ENCODE measurements at places on chromosomes 1 and 21. TPM values are rescaled to one million over a fixed set of nuclear protein-coding genes. Genes with fewer than 3 reads are reported as not detected.

Gene SEC22B
- polyA plus RNA-seq: 12.2 TPM

Gene C1orf53
- 4.7 TPM for polyA plus RNA-seq

Gene CFHR3
- not detected for polyA plus RNA-seq

Gene CACNA1S
- polyA plus RNA-seq: not detected

Gene SMCP
- not detected for polyA plus RNA-seq

Gene INSRR
- polyA plus RNA-seq: not detected

Gene CD52
- 0.32 TPM for polyA plus RNA-seq

GRCh38 chr1:230476622-230477003, 50.5 kb upstream of the PGBD5 start:
- DNase-seq: no peak

DNA sequence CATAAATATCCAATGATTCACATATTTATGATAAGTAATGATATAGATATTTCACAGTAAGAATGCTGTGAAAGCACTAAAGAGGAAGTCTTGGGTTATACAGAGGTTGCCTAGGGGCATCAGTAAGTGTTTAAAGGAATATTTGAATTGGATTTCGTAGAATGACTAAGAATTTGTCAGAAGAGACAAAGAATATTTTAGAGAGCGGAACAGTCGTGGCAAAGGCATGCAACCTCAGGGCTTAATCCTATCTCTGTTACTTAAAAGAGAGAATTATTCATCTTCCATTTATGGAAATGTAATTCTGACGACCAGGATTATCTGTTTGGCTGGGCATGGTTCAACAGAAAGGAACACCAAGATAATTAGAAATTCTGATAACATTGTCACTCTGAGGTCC, 171.9 kb upstream of the NR5A2 start:
- DNase-seq: no peak

DNA sequence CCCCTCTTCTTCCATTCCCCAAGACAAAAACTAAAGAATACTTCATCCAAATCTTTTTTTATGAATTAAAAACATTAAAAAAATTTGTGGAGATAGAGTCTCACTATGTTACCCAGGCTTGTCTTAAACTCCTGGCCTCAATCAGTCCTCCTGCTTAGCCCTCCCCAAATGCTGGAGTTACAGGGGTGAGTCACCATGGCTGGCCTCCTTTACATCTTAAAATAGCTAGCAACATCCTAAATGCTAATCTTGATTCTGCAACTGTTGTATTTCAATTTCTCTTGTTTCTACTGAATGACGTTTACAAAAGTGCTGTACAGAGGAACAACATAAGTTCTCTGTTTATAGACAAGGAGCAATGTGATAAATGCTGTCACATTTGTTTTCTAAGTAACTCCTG, 483.5 kb downstream of the ADGRL2 start:
- DNase-seq: no peak

GRCh38 chr1:44650159-44650831, 24.0 kb downstream of the TMEM53 start:
- DNase-seq: no peak

DNA sequence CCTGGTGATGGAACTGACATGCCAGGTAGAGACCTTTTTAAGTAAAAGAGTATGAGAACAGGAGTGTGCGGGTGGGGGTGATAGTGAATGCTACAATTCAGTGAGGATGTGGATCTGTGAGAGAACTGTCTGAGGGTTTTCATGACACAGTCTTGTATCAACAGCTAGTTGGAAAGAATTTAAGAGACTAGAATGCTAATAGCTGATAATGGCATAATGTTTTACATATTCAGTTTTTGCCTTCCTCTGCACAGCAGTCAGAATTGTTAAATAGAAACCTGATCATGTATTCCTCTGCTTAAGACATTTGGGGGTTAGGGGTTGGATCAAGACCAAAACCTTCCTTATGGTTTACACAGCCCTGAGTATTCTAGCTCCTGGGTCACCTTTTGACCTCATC, 152.8 kb upstream of the ZRANB2 start:
- no peak for DNase-seq

DNA sequence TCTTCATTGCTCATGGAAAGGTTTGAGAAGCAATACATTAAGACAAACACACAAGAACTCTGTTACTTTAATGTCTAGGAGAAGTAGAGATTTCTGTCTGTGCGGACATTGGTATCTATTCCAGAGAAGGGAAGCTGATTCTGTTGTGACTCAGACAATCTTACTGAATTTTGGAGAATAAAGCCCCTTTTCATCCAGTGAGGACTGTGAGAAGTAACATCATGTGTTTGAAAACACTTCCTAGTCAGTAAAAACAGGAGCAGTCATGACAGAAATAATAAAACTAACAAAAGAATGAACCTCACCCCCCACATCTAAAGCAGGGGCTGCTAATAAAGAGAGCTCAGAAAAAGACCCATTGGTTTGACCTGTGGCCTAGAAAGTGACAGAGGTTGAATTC, 46.6 kb downstream of the NEK7 start:
- no peak for DNase-seq

GRCh38 chr21:34021726-34022125, 51.7 kb upstream of the MRPS6 start:
- DNase-seq: no peak

- DNase-seq: no peak
These were observed 499.6 kb upstream of the B3GALT2 start for GRCh38 chr1:193685986-193686385.

DNA sequence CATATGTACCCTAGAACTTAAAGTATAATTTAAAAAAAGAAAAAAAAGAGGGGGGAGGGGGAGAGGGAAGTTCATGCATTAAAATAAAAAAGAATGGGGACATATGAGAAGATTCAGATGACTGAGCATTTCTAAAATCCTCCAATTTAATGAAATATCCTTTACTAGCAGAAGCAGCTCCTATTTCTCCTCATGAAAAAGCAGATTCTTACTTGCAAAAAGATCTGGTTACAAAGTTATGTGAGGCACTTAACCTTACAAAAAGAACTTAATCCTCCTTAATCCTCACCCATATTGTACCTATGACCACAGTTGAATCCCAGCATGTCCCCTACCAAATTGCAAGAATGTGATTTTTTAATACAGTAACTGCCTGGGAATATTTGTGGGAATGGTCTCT, 298.5 kb downstream of the SRGAP2C start:
- no peak for DNase-seq

DNA sequence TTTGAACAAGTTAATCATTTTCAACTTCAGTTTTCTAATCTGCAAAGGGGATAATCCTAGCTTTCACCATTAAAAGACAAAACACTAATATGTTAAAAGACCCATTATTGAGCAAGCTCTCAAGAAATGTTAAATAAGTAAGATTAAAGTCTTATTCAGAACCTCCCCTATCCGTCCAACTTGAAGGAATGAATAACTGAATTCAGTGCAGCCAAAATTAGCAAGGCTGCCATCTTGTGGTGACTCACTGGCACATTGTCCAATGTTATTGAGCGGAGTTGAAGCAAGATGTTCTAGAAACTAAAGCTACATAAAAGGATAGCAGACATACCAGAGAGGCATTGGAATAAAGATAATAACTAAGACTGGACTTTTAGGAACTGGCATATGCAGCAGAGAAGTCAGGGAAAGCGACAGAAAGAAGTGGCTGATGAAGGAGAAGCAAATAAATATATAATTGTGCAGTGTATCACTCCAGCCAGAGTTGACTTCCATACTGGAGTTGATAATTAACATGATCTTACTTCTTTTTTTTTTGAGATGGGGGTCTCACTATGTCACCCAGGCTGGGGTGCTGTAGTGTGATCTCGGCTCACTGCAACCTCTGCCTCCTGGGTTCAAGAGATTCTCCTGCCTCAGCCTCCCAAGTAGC, 8.2 kb upstream of the CAP1 start:
- peak; percentile 34 for DNase-seq

GRCh38 chr1:17795836-17796645, 40.9 kb downstream of the ACTL8 start:
- DNase-seq: no peak

GRCh38 chr1:223670458-223671159, 5.1 kb upstream of the CAPN8 start:
- DNase-seq: peak; percentile 31

GRCh38 chr21:38133240-38133639, 123.6 kb upstream of the KCNJ15 start:
- no peak for DNase-seq

- no peak for DNase-seq
These were observed 105.5 kb upstream of the CACYBP start for GRCh38 chr1:174894117-174894762.

DNA sequence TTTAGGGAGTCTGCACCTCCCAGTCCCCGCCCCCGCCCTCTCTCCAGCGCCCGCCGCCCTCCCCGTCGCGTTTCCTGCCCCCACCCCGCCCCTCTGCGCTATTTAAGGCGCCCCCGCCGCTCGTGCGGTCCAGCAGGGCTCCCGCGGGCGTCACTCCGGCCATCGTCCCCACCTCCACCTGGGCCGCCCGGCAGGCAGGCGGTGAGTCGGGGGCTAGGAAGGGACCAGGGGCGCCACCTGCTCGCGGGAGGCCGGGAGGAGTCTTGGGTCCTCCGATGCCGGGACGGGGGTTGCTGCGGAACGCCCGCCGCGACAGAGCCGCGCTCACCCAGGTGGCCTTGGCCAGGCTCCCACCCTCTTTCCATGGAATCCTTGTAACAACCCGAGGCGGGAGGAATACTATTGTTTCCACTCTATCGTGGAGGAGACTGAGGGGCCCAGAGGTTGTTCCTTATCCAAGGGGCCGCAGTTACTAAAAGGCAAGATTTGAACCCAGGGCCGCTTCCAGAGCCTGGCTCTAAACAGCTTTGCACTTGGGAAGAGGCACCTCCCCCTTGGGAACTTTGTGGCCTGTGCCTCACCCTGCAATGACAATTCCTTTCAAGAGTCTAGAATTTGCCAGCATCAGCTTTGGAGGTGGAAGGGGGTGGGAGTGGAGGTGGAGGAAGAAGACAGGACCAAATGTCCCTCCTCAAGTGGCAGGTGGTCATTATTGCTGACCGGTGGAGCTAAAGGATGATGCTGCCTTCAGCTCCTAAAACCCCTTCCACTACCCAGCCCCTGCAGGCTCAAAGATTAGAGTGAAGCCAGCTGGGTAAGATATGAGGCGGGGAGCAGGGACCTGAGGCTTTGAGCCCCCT, at the start of gene GJA4:
GJA4 (plus strand) TSS at position 132 of the 860 bp plus-strand sequence. CDS start 1,215 bp downstream, outside the sequence.
- no peak for DNase-seq

DNA sequence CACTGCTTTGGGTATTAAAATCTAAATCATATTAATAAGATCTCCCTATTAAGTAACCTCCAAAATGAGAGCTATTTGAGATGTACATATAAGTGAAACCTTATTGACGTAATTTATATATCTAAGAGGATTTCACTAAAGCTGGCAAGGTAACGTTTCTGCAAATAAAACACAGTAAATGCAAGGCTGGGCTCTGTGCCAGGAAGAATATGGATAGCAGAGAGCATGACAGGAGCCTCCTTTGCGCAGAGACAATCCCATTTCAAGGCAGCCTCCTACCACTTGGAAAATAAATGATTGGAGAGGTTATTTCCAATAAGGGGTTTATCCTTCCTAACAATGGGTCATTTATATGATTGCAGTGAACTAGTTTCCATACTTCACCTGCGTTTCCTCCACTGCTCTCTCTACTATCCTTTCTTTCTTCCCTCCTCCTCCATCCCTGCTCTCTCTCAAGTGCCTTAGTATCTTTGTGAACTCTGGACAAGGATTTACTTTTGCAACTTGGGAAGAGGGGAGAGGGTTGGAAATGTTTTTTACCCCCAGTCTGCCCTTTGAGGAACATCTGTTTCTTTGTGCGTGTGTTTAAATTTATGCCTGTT, 3.0 kb upstream of the NFIA start:
- DNase-seq: no peak

DNA sequence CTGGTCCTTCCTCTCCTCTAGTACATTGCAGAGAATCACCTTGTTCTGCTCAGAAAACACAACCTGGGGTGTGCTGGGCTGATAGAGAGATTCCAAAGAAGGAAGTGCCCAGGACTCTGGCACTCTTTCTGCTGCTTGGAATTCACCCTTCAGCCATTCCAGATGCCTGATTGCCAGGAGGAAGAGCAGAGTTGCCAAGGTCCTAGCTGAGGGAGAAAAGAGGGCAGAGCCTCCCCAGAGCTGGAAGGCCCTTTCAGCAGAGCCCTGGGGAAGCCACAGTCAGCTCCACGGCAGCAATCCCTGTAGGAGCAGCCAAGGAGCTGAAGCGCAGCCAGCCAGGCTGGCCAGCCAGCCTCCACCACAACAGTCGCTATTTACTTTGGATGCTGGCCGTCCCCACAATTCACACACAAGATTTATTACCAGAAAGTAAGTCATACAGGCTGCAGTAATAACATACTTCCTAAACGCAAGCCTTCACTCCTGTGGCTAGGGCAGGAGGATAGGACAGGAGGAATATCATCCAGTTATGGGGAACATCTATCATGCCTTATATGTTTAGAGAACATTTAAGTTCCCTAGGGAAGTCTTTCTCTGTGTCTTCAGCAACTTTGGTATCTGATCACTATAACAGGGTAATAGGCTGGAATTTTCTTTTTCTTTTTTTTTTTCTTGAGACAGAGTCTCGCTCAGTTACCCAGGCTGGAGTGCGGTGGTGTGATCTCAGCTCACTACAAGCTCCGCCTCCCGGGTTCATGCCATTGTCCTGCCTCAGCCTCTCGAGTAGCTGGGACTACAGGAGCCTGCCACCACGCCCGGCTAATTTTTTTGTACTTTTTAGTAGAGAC, 36.6 kb upstream of the SLC44A3 start:
- DNase-seq: no peak

DNA sequence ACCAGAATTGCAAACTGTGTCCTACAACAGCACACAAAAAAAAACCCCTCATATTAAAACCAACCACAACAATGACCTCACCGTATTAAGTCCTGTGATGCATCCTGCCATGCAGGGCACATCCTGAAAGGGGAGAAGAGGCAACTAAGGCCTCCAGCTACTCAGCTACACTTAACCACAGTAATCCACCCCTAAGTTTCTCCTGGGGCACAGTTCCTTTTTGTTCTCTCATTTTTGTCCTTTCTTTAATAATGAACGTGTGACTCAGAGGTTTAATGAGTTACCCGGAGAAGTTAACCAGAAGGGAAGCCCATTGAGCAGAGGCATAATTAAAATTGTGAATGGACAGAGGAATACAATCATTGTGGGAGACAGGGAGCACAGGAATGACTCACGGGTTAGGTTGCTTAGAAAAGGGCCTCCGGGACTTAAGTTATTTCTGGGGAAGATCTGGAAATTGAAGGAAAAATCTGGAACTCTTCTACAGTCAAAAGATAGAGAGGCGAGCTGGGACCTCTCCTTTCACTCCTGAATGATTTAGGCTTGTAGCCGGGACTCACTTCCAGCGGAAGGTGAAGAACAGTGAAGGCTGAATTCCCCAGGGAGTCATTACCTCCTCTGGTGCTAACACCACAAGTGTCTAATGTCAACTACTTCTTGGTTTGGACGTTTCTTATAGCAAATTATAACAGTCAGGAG, 36.9 kb upstream of the HIVEP3 start:
- no peak for DNase-seq

DNA sequence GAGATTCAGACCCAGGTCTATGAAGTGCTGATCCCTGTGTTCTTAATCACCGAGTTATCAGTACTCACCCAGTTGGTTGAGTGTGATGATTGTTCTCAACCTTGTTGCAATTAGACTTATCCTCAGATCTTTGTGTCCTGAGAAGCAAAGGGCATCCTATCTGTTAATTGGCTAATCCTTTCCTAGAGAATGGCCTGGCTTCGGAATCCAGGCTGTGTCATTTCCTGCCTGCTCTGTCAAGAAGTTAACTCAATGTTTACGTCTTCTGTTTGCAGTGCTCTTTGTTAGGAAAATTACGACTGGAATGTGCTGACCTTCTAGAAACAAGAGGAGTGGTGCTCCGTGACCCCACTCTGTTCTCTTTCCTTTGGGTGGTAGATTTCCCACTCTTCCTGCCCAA, 14.7 kb downstream of the GAS5 start:
- DNase-seq: no peak

- no peak for DNase-seq
These were observed at the start of gene ANKRD45 for GRCh38 chr1:173669491-173669941. ANKRD45 (minus strand) TSS chr1:173669851; CDS start chr1:173659418, 10,433 bp downstream.

Data from HepG2 (cell line).